ENCODE measurements at places on chromosomes 6 and 20. TPM values are rescaled to one million over a fixed set of nuclear protein-coding genes. Genes with fewer than 3 reads are reported as not detected.

GSS gene
- total RNA-seq, result 23.2 TPM

SEL1L2 gene
- total RNA-seq, result 6.0 TPM

SLC22A7 gene
- total RNA-seq, result not detected

SNTA1 gene
- total RNA-seq, result 44.7 TPM

C6orf118 gene
- not detected for total RNA-seq
